Stimulated activated CD4-positive, alpha-beta T cell treated with anti-CD3 and anti-CD28 coated beads, Interleukin-1b, Interleukin-23, amount 100 ng/mL, for 24 hours (primary cell): ENCODE measurements at places on chromosomes 1 and 21.

DNA sequence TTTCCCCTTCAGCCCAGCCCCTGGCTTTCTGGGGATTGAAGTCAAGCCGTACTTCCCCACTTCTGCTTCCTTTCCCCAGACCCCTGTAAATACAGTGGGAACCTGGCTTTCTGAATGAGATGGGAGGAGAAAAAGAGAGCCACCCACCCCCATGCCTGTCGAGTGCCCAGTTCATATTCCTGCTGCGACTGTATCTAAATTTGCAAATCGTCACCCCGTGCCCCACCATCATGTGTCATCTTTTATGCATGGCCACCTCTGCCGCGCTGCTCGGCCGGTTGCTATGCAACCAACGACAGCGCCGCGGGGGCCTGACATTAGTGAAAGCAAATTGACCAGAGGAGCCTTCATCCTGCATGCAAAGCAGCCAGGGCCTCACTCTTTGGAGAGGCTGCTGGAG is 143.0 kb downstream of the ELAVL4 start:
- no peak for DNase-seq

DNA sequence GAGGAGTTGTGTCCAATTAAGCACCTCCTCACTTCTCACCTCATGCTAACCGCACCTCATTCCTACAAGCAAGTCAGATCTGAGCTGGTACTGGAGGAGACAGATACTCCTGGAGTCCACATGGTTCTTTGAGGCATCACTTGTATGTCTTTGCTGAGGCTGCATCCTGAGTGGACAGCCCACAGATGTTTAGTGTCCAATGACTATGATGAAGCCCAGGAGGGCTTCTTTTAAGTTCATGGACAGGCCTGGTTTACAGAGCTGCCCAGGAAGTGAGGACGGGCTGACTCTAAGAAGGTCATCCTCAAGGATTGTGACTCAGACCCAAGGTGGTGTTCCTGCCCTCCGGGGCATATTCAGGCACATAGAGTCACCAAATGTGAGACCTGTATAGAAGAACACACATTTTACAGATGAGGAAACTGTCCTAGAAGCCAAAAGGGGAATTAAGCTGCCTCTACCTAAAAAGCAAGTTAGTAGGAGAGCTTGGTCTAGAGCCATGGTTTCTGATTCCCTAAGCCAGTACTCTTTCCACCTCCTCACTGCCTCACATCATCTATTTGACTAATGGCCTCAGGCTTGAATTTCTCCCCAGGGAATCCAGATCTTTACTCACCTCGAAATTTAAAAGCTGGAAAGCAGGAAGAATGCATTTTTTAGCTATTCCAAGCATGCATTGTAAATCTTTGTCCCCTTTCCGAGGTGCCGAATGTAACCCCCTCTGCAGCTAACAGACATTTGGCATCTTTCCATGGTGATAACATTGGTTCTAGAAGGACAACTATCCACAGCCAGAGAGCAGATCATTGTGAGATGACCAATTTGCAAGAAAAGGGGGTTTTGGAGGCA is 228.1 kb downstream of the OMA1 start:
- DNase-seq = no peak

GRCh38 chr21:45724345-45724961 is 80.9 kb downstream of the PCBP3 start:
- DNase-seq = no peak

- no peak for DNase-seq
These were observed 6.0 kb upstream of the TGFBR3 start for GRCh38 chr1:91891969-91892368.

DNA sequence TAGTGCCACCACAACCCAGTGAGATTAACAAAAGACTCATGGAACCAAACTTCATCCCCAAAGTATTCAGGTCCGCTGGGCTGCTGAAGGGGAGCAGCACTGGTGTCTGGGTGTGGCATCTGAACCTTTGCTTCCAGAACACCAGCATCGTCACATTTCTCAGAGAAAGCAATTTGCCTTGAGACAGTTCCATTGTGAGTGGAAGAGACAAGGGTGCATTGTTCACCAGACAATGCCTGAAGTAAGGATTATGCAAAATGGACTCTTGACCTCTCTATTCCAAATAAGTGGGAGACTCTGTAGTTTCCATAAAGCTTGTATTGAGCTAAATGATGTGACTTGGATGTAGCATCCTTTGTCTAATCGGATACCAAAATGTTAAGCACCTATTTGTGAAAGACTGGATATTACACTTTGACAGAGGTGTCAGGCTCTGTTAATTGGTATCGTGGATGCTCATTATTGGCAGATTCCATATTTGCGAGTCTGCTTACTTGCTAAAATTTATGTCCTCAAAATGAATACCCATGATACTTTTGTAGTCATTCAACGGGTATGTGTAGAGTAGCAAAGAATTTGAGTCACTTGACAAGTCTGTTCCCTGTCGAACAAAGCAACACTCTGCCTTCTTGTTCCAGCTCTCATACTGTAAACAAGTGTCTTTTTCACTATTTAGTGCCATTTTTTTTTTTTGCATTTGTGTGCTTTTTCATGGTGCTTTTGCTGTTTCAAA is 75.6 kb downstream of the MRPS6 start:
- no peak for DNase-seq

GRCh38 chr1:221839782-221840395 is 98.0 kb upstream of the DUSP10 start:
- peak; percentile 69 for DNase-seq

- no peak for DNase-seq
These were observed 719 bp downstream of the SOD1 start for GRCh38 chr21:31660259-31660565.

- DNase-seq = no peak
These were observed 36.7 kb upstream of the DMBX1 start for GRCh38 chr1:46452931-46453325.

DNA sequence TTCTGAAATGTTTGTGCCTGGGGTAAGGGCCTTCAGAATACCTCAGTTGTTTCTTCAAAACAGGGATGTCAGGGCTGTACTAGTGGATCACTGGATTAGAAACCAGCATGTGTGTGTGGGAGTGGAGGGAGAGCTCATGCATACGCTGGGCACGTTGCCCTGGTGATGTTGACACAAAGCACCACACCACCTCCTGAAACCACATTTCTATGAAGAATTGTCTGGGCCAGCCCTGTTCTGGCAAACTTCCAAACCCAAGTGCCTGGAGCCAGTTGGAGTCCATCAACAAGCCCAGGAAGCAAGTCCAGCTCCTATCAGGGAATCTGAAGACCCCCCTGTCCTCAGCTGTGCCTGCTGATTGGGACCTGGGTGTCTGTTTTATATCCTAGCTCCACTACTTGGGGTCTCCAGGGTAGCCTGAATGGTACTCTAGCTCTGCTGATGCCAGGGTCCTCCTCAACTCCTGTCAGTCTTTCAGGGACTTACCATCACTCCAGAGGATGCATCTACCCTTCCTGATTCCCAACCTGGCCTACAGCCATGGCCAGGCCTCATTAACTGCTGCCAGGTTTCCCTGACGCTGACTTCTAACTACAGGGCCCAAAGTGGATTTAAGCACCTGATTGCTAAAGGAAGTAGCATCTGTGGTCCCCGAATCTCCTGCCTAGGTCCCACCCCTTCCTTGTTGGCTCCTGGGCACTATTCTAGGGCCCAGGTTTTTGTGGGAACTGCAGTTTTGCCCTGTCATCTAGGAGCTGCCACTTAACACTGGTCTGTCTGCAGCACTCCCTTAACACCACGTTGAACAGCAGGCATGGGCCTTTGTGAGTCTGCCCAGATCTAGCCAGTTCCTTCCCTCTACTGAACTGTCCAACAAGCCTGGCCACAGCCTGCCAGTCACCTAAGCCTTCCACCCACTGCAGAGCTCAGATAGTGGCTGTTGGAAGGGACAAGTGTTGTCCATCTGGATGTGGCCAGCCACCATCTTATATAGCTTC is 45.5 kb downstream of the LPAR3 start:
- DNase-seq = no peak

DNA sequence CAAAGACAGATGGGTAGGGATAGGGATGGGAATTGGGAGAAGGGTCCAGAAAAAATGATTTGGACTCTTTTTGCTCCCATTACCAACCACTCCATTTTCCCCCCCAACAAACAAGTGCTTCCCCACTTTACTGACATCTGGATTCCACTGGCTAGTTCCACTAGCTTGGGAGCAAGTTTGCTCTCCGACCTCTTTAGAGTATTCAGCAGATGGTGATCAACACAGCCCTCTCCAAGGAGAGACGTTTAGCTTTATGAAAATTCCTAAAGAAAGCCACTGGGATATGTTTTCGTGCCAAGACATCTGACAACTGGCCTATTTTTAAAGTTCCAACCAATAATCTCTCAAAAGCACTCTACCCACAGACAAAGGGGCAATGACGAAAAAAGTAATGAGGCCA is 50.3 kb downstream of the ITPKB start:
- DNase-seq = no peak

GRCh38 chr21:15071009-15071408 is 6.2 kb upstream of the NRIP1 start:
- no peak for DNase-seq

GRCh38 chr1:189315035-189315901 is 1162.4 kb downstream of the BRINP3 start:
- DNase-seq = no peak

- DNase-seq = no peak
These were observed 212.6 kb downstream of the GREM2 start for GRCh38 chr1:240399381-240399780.

GRCh38 chr1:185719021-185719420 is 15.2 kb upstream of the HMCN1 start:
- DNase-seq = no peak

GRCh38 chr1:177309880-177310279 is 139.1 kb downstream of the BRINP2 start:
- no peak for DNase-seq

DNA sequence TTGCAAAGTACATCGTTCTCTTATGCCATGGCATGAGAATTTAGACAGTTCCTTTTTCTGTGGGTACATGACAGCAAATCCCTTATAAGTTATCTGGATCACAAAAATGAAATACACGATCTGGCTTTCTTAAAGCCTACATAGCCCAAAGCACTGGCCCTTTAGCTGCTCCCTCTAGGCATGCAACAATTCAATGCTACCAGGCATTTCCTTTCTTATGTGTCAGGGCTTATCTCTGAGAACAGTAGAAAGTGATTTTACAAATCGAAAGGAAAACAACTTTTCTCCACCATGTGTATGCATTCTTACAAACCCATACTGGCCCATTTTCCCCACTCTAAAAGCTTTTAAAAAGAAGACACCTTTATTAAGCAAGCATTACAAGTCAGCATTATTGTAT is 139.7 kb downstream of the GRIK1 start:
- no peak for DNase-seq

- no peak for DNase-seq
These were observed 77.1 kb downstream of the TOMM20 start for GRCh38 chr1:235051521-235051920.
